ENCODE measurements at places on chromosomes 6 and 20.

DNA sequence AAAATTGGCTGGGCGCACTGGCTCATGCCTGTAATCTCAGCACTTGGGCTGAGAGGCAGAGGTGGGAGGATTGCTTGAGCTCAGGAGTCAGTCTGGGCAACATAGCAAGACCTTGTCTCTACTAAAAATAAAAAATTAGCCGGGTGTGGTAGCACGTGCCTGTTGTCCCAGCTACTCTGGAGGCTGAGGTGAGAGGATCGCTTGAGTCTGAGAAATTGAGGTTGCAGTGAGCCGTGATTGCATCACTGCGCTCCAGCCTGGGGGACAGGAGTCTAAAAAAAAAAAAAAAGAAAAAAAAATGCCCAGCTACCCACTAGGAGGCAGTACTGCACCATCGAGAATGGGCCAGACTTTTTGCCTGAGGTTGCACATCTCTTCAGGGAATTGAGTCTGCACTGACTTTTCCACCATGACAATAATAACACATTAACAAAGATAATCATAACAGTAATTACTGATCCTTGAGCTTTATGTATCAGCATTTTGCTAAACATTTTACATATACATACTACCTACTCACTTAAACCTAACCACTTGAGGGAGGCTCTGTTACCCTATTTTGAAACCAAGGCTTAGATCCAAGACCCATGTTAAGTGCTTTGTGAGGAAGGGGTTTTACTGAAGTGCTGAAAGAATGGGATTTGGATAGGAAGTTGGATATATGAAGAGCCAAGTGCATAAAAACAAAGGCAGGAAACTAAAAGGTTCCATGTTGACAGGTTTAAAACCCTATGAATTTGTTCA, 21.0 kb downstream of the SRSF3 start:
- peaks cover 28% of the 10 kb centered on the region for H3K36me3 ChIP-seq
- no peaks in the 10 kb centered on the region for H3K27me3 ChIP-seq
- H3K4me1 ChIP-seq, result no peaks in the 10 kb centered on the region
- no peak overlapping the region for H3K4me3 ChIP-seq

GRCh38 chr6:50846852-50847155, 28.1 kb downstream of the TFAP2B start:
- no peaks in the 10 kb centered on the region for H3K36me3 ChIP-seq
- H3K27me3 ChIP-seq, result peaks cover 99% of the 10 kb centered on the region
- no peak overlapping the region for H3K27ac ChIP-seq
- no peak for DNase-seq
- H3K4me3 ChIP-seq, result no peak overlapping the region
- peaks cover 46% of the 10 kb centered on the region for H3K4me1 ChIP-seq

- H3K36me3 ChIP-seq, result no peaks in the 10 kb centered on the region
- peaks cover 1% of the 10 kb centered on the region for H3K27me3 ChIP-seq
- H3K4me3 ChIP-seq, result no peak overlapping the region
These were observed 17.5 kb downstream of the TMEM244 start for GRCh38 chr6:129843573-129843972.

DNA sequence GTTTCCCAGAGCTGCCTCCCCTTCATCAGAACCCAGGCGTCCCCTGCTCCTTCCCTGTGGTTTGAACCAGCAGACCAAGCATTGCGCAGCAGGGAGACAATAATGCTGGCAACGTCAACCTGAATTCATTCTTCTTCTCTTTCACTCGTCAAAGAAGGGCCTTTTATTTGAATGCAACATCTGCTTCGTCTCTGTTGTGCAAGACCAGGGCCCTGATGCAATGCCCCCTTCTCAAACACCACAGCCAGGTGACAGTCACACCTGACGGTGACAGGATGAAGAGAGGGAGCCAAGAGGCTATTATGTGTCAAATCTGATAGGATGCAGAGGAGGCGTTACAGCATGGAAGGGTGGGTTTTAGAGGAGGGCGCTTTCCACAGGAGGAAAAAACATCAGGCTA, 8.0 kb downstream of the INSM1 start:
- H3K4me3 ChIP-seq, result no peak overlapping the region
- no peak for DNase-seq
- H3K36me3 ChIP-seq, result no peaks in the 10 kb centered on the region

GRCh38 chr6:79824202-79824601, 123.2 kb downstream of the ELOVL4 start:
- DNase-seq, result no peak
- peaks cover 3% of the 10 kb centered on the region for H3K36me3 ChIP-seq
- H3K4me1 ChIP-seq, result peaks cover 1% of the 10 kb centered on the region
- H3K27me3 ChIP-seq, result no peaks in the 10 kb centered on the region

DNA sequence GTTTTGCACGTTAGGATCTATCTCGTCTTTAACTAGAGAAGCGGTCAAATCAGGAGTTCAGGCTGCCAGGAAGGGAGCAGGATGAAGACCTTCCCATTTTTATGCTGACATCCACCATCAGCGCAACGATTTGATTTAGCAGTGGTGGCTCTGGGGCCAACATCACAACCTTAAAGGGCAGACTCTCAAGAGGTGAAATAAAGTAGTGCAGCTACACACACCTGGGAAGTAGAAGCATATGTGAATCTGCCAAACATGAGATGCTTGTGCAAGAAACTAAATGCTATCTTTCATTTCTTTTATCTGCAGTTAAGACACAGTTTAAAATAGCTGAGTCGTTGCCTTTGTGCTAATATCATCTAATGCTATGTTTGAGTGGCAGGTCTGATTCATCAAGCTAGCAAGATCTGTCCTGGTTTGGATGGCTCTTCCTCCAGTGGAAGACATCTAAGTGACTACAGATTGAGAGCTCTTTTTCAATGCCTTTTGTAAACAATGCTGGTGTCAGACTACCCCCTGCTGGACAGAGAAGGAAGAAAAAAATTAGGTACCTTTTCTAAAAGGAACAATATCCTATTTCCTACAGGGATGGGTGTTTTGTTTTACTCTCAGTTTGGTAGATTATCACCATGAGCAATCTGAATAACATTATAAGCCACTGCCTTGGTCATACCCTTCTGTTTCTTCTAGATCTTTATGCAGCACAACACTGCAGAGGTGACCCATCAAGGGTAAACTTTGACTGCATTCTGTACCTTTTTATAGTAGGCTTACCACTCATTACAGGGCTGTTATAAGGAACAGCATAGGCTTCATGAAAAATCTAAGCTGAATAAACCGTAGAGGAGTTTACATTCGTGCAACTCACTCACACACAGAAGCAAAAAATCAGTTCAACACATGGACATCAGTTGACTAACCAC, 171.6 kb upstream of the FBXL4 start:
- H3K27me3 ChIP-seq, result peaks cover 36% of the 10 kb centered on the region
- H3K36me3 ChIP-seq, result no peaks in the 10 kb centered on the region
- H3K4me3 ChIP-seq, result no peak overlapping the region
- DNase-seq, result peak; percentile 41

- H3K4me3 ChIP-seq, result no peak overlapping the region
- H3K27ac ChIP-seq, result peak overlapping the region; percentile 63
- H3K4me1 ChIP-seq, result peaks cover 2% of the 10 kb centered on the region
- no peaks in the 10 kb centered on the region for H3K27me3 ChIP-seq
- DNase-seq, result no peak
These were observed 64.0 kb downstream of the JAG1 start for GRCh38 chr20:10609770-10610169.

GRCh38 chr20:50522053-50522674, 12.0 kb downstream of the PTPN1 start:
- no peak overlapping the region for H3K27ac ChIP-seq
- H3K27me3 ChIP-seq, result no peaks in the 10 kb centered on the region
- peaks cover 9% of the 10 kb centered on the region for H3K4me1 ChIP-seq
- H3K36me3 ChIP-seq, result peaks cover 4% of the 10 kb centered on the region

DNA sequence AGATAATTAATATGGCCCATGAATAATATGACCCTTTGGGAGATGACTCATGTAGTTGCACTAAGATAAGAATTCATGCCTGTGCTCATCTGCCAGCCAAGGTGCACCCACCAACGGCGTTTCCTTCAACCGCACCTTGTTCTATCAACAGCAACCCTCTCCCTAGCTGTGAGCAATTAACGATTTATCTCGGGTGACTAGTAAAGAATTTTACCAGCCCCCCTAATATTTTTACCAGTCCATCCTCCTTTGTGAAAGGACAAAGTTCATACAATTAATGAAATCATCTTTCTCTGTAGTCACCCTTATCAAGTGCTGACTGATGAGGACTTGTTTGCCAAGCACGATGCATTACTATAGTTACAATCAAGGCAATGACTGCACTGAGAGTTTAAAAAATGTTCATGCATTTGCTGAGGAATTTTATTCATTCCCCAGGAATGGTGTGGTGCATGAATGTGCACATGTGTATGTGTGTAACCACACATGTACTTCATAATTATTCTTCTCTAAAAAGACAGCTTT, 118.7 kb downstream of the SMOC2 start:
- peaks cover 47% of the 10 kb centered on the region for H3K4me1 ChIP-seq
- no peak overlapping the region for H3K4me3 ChIP-seq
- H3K27ac ChIP-seq, result peak overlapping the region; percentile 66
- no peaks in the 10 kb centered on the region for H3K36me3 ChIP-seq
- no peaks in the 10 kb centered on the region for H3K27me3 ChIP-seq

DNA sequence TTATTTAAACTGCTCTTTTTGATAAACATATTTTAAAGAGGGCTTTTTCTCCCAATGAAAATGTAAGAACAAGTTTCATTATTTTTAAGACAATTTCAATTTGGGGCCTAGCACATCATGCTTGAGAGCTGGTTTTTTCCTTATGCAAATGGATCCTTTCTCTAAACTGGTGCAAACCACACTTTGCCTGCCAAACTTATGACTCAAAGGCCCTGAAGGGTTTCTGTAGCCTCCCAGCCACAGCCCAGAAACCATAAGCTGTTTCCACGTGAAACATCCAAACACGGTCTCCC, 451 bp upstream of the HSF2 start:
- H3K27me3 ChIP-seq, result no peaks in the 10 kb centered on the region
- peak overlapping the region; percentile 86 for H3K27ac ChIP-seq
- DNase-seq, result no peak

DNA sequence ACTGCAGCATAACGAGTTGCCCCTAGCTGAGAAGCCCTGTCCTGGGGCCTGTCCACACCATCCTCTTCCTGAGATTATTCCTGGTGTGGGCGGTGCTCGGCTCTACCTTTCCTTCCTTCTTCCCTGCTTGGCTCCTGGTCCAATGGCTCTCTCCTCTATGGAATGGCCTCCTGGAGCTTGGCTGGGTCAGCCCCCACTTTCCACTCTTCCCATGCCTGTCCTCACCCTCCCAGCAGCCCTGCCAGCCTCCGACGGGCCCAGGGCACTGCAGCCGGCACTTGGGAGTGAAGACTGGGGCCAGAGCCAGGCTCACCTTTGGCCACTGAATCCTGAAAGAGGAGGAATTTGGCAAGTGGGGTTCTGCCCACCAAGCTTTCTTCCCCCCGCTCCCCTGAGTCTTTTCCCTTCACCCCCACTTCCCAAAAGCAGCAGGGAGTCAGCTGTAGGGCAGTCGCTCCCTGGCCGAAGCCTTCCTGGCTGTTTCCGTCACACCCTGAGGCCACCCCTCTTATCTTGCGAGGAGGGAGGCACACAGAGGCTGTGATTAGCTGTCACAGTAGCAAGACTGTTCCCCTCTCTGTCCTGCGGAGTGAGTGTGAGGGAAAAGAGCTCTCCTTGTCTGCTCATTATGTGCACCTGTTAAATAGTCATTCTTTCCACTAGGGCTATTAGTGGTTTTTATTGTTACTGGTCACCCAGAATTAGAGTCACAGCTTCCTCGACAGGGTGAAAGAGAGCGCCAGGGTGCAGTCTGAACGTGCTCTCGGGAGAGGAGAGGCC, 6.3 kb upstream of the CDSN start:
- H3K27me3 ChIP-seq, result peaks cover 21% of the 10 kb centered on the region
- H3K4me1 ChIP-seq, result peaks cover 35% of the 10 kb centered on the region
- H3K27ac ChIP-seq, result no peak overlapping the region
- H3K36me3 ChIP-seq, result no peaks in the 10 kb centered on the region
- no peak overlapping the region for H3K4me3 ChIP-seq

Measured in mesothelial cell of epicardium (in vitro differentiated cells).